Activated naive CD8-positive, alpha-beta T cell treated with anti-CD3 and anti-CD28 coated beads for 36 hours (primary cell): ENCODE measurements at places on chromosomes 2 and 18.
A peak's percentile ranks its signal among the peaks of the same experiment; 100 is the strongest.

- H3K27ac ChIP-seq, result no peak overlapping the region
- no peaks in the 10 kb centered on the region for H3K27me3 ChIP-seq
- no peaks in the 10 kb centered on the region for H3K36me3 ChIP-seq
- no peaks in the 10 kb centered on the region for H3K4me1 ChIP-seq
These were observed 200.5 kb upstream of the RND3 start for GRCh38 chr2:150688016-150688415.

- H3K27ac ChIP-seq, result no peak overlapping the region
- DNase-seq, result no peak
- peaks cover 19% of the 10 kb centered on the region for H3K27me3 ChIP-seq
- no peaks in the 10 kb centered on the region for H3K36me3 ChIP-seq
These were observed 65.0 kb downstream of the RAB31 start for GRCh38 chr18:9772847-9773677.

GRCh38 chr2:30298302-30298701 lies 67.0 kb downstream of the LBH start:
- H3K27ac ChIP-seq, result peak overlapping the region; percentile 1
- no peak overlapping the region for H3K4me3 ChIP-seq
- no peaks in the 10 kb centered on the region for H3K36me3 ChIP-seq
- no peaks in the 10 kb centered on the region for H3K27me3 ChIP-seq
- DNase-seq, result no peak

DNA sequence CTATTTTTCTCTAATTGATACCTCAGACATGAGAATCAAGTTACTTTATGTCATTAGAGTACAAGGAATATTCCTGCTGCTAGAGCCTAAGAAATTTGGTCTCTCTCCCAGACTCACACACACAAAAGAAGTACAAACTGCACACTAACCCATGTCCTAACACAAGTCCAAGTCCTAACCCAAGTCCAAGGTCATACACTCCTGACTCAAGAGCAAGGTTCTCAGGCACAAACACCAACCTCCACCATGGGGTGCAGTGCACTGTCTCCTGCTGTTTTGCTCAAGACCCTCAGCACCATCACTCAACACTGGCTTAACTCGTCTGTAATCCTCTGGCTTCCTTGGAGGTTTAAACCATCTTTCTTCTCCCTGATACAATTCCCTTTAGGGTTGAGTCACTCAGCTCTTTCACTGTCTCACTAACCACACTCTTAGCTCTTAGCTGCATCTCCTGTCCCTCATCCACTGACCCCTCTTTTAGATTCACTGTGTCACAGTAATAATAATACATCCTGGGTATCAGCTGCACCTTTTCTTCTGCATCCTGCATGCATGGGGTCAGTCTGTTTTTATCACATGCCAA lies 129.8 kb downstream of the BCL2L11 start:
- peaks cover 7% of the 10 kb centered on the region for H3K4me1 ChIP-seq
- H3K4me3 ChIP-seq, result no peak overlapping the region
- H3K27me3 ChIP-seq, result no peaks in the 10 kb centered on the region
- no peaks in the 10 kb centered on the region for H3K36me3 ChIP-seq
- H3K27ac ChIP-seq, result no peak overlapping the region
- no peak for DNase-seq

GRCh38 chr2:231780123-231780908 lies 766 bp downstream of the PDE6D start:
- H3K27ac ChIP-seq, result no peak overlapping the region
- no peaks in the 10 kb centered on the region for H3K27me3 ChIP-seq
- H3K4me1 ChIP-seq, result peaks cover 43% of the 10 kb centered on the region
- DNase-seq, result peak; percentile 21

DNA sequence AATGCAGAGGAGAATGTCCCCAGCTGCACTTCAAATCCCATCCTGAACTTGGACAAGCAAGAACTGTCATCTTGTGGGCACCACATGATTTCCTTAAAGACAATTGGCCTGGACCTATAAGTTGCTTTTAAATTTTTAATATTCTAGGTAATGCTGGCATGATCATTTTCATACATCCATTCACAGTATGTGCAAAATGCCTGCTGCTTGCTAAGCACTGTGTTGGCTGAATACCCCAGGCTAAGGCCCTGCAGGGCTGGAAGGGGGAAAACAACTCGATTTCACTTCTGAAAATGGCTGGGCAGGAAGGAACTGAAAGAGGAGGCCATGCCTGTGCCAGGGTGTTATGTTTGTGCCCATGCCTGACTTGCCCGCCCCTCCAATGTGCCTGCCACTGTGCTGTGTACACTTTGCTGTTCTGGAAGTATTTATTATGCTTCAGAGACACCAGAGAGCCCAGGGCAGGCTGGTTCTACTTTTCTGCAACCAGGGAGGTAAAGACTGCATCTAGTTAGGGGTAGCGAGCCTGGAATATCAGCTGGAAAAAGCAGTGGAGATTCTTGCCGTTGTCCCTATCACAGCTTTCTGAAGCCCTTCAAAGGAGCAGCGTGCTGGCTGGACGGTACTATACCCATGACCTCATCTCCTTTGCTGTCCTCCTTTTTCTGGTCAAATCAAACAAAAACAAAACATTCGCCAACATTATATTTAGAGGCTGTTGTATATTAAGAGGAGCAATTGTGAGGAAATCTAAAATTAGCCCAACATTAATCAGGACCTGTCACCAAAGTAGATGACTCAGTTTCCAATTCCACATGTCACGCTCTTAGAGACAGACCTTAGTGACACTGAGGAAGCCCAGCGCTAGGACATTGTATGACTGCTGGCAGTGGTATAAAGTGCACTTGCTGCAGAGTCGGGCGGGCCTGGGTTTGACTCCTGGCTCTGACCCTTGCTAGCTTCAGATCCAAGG lies 158.1 kb downstream of the DDX1 start:
- peaks cover 3% of the 10 kb centered on the region for H3K27me3 ChIP-seq
- DNase-seq, result no peak
- H3K27ac ChIP-seq, result no peak overlapping the region
- no peaks in the 10 kb centered on the region for H3K36me3 ChIP-seq

- H3K27me3 ChIP-seq, result no peaks in the 10 kb centered on the region
- H3K27ac ChIP-seq, result no peak overlapping the region
- no peak for DNase-seq
These were observed 21.1 kb downstream of the PCARE start for GRCh38 chr2:29053223-29053622.

DNA sequence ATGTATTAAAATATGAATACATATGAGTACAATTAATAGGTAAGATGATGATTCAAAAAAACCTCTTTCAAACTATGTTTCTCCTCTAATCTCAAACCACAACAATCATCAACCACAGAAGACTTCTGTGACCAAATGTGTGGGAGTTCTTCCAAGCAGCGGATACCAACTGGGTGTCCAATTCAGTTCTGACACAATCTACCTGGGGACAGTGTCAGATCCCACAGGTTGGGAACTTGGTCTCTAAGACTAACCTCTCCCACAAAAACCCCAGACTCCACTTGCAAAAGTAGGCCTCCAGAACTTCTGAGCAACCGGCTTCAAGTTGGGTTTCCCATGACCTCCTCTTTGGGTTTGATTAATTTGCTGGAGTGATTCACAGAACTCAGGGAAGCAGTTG lies 26.9 kb downstream of the FASTKD1 start:
- peaks cover 15% of the 10 kb centered on the region for H3K36me3 ChIP-seq
- no peak overlapping the region for H3K27ac ChIP-seq
- DNase-seq, result peak; percentile 6
- no peak overlapping the region for H3K4me3 ChIP-seq
- no peaks in the 10 kb centered on the region for H3K27me3 ChIP-seq
- H3K4me1 ChIP-seq, result peaks cover 12% of the 10 kb centered on the region

GRCh38 chr2:56542213-56542612 lies 358.4 kb downstream of the CCDC85A start:
- no peak for DNase-seq
- no peaks in the 10 kb centered on the region for H3K36me3 ChIP-seq
- no peaks in the 10 kb centered on the region for H3K4me1 ChIP-seq
- H3K4me3 ChIP-seq, result no peak overlapping the region
- no peak overlapping the region for H3K27ac ChIP-seq

DNA sequence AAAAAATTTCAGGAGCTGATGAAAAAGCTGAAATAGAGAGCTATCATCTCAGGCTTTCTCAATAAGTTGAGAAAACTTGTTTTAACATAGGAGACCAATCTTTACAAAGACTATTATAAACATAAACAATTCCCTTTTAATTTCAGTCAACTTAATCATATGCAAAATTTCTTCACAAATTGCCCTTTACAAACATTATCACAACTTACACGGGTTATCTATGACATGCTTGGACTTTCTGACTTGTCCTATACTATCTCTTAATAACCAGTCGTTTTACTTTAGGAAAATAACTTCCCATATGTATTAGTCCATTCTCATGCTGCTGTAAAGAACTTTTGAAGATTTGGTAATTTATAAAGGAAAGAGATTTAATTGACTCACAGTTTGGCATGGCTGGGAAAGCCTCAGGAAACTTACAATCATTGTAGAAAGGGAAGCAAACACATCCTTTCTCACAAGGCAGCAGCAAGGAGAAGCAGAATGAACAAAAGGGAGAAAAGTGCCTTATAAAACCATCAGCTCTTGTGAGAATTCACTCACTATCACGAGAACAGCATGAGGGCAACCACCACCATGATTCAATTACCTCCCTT lies 1583.7 kb upstream of the CELF4 start:
- H3K36me3 ChIP-seq, result peaks cover 1% of the 10 kb centered on the region
- H3K4me1 ChIP-seq, result no peaks in the 10 kb centered on the region

GRCh38 chr18:73621091-73621490 lies 526.5 kb downstream of the FBXO15 start:
- no peaks in the 10 kb centered on the region for H3K4me1 ChIP-seq
- H3K27ac ChIP-seq, result no peak overlapping the region
- no peaks in the 10 kb centered on the region for H3K36me3 ChIP-seq
- no peak overlapping the region for H3K4me3 ChIP-seq

DNA sequence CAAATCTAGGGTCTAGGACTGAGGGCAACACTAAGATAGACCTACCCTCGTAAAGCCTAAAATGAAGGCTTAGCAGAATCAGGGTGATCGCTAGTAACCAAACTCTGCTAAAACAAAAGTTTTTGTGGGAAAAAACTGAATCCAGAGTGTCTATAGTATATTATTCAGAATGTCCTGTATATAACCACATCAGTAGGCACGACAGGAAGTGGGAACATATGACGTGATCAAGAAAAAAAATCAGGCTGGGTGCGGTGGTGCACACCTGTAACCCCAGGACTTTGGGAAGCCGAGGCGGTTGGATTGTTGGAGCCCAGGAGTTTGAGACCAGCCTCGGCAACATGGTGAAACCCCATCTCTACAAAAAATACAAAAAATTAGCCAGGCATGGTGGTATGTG lies 106.1 kb downstream of the UGGT1 start:
- peaks cover 26% of the 10 kb centered on the region for H3K36me3 ChIP-seq
- no peak for DNase-seq
- no peak overlapping the region for H3K4me3 ChIP-seq
- H3K4me1 ChIP-seq, result peaks cover 26% of the 10 kb centered on the region
- H3K27ac ChIP-seq, result peak overlapping the region; percentile 34

DNA sequence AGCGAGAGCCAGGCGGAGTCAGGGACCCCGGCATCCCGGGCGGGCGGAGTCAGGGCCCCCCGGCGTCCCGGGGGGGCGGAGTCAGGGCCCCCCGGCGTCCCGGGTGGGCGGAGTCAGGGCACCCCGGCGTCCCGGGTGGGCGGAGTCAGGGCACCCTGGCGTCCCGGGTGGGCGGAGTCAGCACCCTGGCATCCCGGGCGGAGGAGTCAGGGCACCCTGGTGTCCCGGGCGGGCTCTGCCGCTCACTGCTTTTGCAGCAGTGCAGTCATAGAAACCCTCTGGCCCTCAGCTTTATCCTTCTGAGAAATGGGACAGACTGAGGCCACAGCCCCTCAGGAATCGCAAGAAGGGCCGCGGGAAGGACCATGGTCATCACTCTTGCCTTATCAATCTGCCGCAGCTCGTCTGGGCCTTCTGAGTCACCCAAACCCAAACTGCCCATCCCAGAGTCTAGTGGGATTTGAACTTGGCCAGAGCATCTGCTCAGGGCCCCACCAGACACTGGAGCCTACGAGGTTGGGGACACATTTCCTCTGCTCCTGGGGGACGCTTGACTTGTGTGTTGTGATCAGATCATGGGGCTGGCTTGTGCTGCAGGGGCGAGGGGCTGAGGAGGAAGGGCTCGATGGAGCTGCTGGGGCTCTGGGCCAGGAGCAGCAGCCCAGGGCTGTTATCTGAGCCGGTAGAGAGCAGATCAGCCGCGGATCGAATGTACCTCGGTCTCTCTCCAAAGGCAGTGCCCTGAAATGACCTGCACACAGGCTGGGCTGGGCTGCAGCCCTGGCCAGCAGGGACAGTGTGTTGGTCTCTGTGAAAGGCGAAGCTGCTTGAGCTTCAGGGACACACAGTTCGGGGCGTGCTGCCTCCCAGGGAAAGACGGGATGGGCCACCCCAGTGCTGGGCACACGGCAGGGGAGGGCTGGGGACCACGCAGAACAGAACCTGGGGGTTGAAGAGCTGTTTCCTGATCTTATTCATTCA lies 290.1 kb upstream of the HDAC4 start:
- no peaks in the 10 kb centered on the region for H3K4me1 ChIP-seq
- H3K36me3 ChIP-seq, result no peaks in the 10 kb centered on the region
- no peak for DNase-seq
- H3K27ac ChIP-seq, result no peak overlapping the region

DNA sequence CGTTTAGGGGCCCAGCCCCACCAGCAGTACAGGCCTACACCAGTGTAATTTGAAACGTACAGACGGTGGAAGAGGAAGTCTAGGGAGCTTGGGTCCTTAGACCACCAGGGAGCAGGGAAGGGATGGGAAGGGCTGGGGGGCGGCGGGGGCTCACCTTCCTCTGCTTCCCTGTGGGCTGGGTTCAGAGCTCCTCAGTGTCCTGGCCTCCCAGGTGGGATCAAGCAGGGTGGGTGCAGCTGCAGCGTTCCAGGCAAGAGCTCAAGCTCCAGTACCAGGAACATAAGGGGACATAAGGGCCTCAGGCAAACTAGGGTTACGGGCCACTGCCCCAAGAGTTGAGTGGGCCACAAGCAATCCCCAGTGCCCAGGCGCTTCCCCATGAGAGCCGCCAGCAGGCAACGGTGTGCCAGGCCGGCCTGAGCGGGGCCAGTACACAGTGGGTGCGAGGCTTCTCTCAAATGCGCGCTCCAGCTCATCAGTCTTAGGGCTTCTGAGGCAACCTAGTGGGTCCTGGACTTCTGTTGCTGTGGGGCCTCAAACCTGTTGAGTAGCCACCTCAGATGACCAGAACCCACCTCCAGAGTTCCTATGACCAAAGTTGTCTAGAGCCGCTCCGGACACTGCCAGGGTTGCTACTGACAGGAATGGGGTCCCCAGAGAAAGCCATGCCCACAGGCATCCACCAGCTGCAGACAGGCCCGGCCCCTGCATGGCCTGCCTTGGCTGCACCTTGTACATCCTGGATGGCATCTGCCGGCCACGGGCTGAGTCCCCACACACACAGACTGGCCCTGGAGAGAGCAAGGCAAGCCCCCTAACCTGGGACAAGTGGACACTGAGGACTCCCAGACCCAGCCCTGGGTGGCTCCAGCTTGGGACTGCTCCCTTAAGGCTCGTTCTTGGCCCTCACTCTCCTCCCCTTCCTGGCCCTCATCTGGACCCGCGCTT lies 5.2 kb downstream of the ANKRD23 start:
- H3K36me3 ChIP-seq, result no peaks in the 10 kb centered on the region
- H3K4me1 ChIP-seq, result peaks cover 9% of the 10 kb centered on the region
- peak overlapping the region; percentile 68 for H3K27ac ChIP-seq

GRCh38 chr18:28095631-28096030 lies 81.3 kb downstream of the CDH2 start:
- H3K27ac ChIP-seq, result no peak overlapping the region
- no peak overlapping the region for H3K4me3 ChIP-seq
- DNase-seq, result no peak
- no peaks in the 10 kb centered on the region for H3K4me1 ChIP-seq
- H3K36me3 ChIP-seq, result no peaks in the 10 kb centered on the region

GRCh38 chr2:71600555-71600954 lies 147.2 kb downstream of the DYSF start:
- DNase-seq, result no peak
- H3K27me3 ChIP-seq, result peaks cover 16% of the 10 kb centered on the region
- no peak overlapping the region for H3K4me3 ChIP-seq
- no peak overlapping the region for H3K27ac ChIP-seq
- no peaks in the 10 kb centered on the region for H3K36me3 ChIP-seq
- peaks cover 9% of the 10 kb centered on the region for H3K4me1 ChIP-seq
